Stimulated activated CD4-positive, alpha-beta T cell treated with anti-CD3 and anti-CD28 coated beads, TNF-alpha, amount 100 ng/mL, for 4 hours (primary cell): ENCODE measurements at places on chromosomes 16 and 17.

GRCh38 chr16:17302620-17303019 is 168.1 kb downstream of the XYLT1 start:
- no peak for DNase-seq

GRCh38 chr16:78445818-78446217 is 346.4 kb downstream of the WWOX start:
- no peak for DNase-seq

- DNase-seq: no peak
Observed at GRCh38 chr16:85123891-85124635, 11.8 kb upstream of the CIBAR2 start.

- DNase-seq: no peak
Observed at GRCh38 chr16:78987666-78988065, 612.9 kb downstream of the MAF start.

DNA sequence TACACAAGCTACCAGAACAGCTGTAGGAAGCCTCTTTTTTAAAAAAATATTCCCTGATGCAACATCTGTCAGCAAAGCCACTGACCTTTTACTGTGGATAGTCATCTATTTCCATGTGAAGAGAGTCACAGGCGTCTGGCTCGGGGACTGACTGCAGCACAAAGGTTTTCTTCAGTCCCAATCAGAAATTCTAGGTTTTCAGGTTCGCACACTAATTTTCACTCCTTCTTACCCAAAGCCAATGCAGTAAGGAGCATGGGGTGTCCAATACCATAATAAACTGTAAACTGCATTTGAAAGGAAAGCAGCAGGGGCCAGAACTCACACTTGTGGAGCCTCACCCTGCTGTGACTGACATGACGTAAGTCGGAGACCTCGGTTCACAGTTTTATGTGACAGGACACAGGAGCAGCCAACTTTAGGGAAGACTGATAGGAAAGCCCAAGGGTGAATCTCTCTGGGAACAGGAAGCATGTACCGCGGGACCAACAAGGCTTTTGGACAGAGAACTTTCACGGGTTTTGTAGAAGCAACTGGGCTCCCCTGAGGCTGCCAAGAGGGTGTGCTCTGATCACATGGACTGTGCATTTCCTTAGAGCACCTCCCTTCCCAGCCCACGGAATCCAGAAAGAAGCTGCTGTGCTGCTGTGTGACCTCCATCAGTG is 9.1 kb upstream of the TMEM100 start:
- DNase-seq: no peak

DNA sequence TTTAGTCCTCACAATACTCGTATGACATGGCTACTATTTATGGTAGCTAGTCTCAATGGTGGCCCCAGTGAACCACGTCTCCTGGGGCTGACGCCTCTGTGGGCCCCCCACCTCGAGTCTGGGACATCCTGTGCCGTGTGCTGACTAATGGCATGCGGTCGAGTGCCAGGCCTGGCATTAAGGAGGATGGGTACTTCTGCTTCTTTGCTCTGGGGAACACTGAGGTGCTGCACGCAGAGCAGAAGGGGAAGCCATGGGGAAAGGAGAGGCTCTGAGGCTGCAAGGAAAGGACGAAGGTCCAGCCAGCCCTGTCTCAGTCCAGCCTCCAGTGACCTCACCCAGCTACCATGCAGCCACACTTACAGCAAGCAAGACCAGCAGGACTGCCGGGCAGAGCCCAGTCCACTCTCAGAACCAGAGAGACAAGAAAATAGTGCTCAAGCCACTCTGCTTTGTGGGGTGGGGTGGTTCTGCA is 5.7 kb upstream of the MPRIP start:
- no peak for DNase-seq

DNA sequence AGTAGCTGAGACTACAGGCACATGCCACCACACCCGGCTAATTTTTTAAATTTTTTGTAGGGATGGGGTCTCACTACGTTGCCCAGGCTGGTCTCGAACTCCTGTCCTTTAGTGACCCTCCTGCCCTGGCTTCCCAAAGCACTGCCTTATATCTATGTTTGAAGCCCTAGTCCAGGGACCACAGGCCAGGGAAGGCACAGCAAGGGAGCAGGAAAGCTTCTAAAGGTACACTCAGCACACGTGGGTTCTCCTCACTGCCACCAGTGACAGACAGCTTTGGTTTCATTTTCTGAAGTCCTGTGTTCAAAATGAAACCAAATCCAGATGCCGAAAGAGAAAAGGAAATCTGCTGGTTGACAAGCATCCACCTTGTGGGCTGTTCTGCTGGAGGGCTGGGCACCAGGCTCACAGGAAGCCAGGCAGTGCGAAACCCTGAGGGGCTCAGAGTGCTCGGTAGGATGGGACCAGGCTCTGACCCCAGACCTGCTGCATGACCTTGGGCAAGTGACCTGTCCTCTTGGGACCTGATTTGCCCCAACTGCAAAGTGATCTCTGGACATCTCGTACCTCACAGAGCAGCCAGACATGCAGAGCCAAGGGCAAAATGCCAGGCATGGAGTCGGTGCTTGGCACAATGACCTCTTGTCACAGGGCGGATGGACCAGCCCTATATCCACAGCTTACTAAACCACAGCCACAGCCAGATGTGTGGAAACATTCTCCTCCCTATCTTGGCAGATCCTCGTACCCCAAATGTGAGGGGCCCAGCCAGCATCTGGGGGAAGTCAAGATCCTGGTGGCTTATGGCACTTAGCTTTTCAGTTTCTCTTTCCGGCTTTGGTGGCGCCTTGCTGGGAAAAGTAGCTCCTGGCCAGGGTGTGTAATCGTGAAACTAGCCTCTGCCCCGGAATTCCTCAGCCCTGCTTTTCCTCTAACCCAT is 2.8 kb upstream of the SOCS1 start:
- DNase-seq: no peak

DNA sequence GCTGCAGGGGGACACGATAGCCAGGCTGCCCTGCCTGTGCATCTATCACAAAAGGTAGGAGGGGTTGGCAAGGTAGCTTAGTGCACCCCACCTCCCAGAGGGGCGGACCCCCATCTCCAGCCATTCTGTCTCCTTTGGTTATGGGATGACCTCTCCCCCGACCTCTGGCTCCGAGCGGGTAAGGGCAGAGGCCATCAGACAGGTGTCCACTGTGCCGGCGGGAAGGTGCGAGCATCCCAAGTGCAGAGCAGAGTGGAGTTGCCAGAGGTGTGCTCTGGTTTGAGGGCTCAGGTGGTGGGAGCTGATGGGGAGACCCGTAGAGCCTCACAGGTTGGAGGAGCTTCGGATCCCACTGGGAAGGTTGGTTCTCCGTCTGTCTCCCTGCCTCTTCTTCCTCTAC is 11.7 kb downstream of the LDHD start:
- no peak for DNase-seq

DNA sequence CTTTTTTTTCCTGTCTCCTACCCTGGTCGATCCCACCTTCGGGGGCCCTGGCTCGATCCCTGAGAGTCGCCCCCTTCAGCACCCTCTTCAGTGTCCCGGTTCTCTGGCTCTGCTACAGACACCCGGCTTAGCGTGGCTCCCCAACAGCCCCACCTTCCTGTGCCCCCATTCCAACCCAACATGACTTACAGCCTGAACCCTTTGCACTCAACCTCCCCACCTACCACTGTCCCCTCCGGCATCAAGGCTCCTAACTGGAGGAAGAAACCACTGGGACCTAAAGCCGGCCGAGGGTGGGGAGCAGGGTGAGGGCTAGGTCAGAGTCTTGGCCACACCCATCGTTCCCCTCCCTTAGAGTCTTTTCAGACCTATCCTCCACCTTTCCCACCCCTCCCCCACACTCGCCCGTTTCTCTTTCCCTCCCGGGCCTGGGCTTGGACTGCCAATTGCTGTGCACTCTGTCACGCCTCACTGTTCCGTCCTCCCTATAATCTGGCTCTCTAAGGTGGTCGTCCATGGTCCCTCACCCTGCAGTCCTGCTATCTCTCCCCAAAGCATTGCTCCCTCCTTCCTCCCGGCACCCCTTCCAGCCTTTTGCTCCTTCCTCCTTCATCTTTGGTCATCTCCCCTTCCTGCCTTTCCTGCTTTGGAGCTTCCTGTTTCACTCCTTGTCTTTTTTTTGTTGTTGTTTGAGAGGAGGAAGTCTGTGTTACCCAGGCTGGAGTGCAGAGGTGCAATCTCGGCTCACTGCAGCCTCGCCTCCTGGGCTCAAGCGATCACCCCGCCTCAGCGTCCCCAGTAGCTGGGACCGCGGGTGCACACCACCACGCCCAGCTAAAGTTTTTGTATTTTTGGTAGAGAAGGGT is 890 bp upstream of the CLDN7 start:
- DNase-seq: no peak

GRCh38 chr16:23902748-23903414 is 67.1 kb downstream of the PRKCB start:
- DNase-seq: no peak

- no peak for DNase-seq
Observed at GRCh38 chr17:41986634-41987033, 20.0 kb downstream of the CNP start.

- no peak for DNase-seq
Observed at GRCh38 chr16:66428682-66429251, 1.7 kb downstream of the BEAN1 start.

DNA sequence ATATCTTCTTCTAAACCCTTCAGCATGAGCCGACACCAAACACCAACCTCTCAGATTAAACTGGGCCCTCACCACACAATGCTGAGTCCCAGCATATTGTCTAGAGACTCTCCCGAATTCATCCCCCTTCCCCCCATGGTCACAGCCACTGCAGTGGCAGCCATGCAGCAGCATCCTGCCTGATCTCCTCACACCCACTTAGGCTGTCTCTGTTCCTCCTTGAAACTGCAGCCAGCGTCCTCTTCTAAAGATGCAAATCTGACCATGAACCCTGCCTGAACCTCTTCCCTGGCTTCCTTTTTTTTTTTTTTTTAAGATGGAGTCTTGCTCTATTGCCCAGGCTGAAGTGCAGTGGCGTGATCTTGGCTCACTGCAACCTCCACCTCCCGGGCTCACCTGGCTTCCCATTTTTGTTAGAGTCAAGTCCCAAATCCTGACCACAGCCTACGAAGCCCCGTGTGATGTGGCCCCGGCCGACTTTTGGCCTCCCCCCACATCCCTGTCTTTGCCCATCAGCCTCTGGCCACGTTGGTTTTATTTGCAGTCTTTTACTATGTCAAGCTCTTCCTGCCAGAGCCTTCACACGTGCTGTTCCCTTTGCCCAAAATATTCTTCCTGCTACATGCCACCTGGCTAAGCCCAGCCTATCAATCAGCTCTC is 2.8 kb downstream of the FA2H start:
- DNase-seq: no peak

DNA sequence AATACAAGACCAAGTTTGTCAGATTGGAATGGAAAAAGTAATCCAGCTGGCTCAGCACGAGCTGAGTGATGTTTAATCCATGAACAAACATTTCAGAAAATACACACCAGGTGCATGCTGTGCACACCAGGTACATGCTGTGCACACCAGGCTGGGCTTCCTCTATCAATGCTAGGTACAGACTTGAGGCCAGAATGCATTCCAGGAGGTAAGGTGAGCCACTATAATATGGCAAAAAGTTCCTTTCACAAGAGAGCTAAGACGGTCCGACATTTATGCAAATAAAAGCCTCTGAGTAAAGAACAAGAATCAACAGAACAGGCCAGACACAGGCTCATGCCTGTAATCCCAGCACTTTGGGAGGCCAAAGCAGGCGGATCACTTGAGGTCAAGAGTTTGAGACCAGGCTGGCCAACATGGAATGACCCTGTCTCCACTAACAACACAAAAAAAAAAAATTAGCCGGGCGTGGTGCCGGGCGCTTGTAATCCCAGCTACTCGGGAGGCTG is 128.2 kb downstream of the ZNF778 start:
- DNase-seq: no peak

DNA sequence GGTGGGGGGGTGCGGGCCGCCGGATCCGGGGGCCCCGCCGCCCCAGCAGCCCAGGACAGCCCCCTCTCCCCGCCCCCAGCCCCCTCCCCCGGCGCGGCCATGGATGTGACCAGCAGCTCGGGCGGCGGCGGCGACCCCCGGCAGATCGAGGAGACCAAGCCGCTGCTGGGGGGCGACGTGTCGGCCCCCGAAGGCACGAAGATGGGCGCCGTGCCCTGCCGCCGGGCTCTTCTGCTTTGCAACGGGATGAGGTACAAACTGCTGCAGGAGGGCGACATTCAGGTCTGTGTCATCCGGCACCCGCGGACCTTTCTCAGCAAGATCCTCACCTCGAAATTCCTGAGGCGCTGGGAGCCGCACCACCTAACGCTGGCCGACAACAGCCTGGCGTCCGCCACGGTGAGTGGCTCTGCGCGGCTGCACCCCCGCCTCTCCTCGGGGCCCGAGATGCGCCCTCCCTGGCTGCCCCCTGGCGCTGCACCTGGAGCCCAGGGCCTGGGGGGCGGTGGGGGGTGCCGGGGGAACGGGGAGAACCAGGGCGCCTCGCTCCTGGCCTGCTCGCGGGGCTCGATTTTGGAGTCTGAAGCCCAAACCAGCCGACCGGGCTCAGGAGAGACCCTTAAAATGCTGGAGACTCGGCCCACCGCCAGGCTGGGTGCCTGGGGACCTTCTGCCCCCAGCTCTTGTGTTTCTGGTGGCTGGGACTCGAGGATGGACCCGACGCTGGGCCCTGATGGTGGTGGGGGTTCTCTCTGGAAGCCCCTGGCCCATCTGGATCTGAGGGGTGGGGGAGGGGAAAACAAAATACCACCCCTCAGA is 744 bp downstream of the CMIP start:
- DNase-seq: no peak

DNA sequence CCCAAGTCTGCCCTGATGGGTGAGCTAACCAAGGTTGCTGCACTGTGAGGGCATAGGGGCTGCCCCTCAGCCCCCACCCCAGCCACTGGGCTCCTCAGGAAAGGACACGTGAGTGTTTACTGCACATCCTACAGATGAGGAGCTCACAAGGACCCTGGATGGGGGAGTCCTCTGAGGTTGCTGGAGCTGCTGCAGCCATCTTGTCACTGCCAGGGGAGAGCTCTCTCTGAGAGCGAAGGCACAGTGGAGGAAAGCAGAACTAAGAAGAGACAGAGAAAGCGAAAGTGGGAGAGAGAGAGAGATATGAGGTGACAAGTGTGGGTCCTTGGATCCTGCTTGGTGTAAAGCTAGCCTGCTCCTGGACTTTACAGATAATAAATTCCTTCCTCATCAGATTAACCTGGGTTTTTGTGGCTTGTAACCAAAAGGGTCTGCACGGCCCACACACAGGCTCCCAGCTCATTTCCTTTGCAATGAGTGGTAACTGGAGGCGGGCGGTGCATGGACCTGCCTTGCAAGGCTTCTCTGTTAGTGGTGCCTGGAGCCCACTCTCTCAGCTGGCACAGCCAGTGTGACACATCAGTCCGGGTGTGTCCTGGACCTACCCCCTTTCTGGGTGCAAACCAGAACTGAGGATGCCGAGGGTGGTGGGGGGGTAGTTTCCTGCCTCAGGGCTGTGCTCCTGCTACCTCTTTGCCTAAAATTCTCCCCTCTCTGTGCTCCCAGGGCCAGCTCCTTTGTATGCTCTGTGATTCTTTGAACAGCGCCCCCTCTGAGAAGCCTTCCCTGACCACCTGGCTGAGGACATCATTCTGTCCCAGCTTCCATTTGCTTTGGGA is 14.2 kb downstream of the SNX20 start:
- no peak for DNase-seq

GRCh38 chr16:67428146-67428731 is 2.7 kb upstream of the HSD11B2 start:
- DNase-seq: peak; percentile 21

GRCh38 chr17:49316258-49316570 is 45.8 kb downstream of the ZNF652 start:
- no peak for DNase-seq
